ENCODE measurements at places on chromosomes 12 and 14.

DNA sequence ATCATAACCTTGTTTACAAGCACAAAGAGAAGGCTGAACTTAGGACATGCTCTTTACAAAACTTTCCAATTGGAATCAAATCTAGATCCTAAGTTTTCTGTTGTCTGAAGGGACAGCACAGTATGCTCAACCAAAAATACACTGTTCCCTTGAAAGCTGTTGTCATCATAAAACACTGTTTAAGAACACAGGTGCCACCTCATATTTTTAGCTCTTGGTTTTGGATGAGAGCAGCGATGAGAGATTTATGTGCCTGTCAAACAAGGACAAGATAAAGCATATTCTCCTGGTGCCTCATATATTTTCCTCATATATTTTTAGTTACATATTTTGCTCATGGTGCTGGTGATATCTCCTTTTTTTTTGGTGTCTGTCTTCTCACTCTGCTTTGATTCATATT is 788.4 kb downstream of the AACS start:
- no peak for DNase-seq

DNA sequence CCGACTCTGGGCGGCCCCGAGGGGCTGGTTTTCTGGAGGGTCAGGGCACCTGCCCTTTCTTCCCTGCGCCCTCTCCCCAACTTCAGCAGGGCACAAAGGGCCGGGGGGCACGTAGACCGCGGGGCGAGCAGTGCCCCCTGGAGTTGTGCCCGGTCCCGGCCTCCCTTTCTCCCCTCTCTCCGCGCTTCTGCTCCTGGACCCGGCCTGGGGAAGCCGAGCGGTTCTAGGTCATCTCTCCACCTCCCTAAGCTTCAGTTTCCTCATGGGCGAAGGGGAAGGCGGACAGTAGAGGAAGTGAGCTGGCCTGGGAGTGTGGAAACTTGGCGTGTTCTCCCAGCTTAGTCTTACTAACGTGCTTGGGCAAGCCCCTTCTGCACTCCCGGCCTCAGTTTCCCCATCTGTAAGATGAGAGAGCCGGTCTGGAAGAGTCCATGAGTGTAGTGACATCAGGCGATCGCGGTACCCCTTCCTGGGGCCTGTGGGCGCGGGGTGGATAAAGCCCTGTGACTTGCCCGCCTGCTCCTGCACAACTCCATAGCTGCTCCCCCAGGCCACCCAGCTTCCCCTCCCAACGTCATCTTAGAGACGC is 158.6 kb upstream of the PARP11 start:
- DNase-seq, result peak; percentile 37

DNA sequence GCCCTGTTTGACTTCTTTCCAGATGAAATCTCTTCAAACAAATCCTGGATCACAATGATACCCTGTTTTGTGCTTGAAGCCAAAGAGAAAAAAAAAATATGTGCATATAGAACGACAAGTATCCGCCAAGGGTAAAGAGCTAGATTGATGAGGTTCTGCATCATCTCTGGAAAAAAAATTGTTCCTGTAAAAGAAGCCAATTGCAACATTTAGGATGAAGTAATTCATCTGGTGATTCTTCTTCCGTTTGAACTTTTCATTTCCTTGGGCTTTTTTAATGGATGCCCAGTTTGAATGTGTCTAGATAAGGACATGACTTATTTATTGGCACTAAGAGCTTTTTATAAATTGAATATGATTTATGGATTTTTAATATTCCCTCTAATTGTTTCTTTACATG is 38.1 kb upstream of the NPAS3 start:
- no peak for DNase-seq

- no peak for DNase-seq
Measured at GRCh38 chr12:86683568-86684304, 427.5 kb upstream of the MGAT4C start.

DNA sequence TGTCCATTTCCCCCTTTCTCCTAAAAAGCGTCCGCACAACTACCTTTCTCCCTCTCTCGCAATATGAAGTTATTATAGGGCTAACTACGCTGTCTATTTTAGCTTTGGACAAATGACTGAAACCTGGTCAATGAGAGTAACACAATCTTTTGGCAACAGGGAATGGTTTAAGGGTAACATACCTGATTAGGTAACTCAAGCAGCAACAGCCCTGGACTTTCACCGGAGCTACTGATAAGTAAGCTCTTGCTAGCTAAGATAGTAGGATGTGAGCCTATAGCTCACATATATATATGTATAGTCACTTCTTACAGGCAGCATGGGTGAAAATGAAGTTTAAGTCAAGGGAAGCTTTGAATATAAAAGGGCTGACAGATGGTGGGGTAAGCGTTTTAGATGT is 313.0 kb downstream of the CEP128 start:
- DNase-seq, result no peak

DNA sequence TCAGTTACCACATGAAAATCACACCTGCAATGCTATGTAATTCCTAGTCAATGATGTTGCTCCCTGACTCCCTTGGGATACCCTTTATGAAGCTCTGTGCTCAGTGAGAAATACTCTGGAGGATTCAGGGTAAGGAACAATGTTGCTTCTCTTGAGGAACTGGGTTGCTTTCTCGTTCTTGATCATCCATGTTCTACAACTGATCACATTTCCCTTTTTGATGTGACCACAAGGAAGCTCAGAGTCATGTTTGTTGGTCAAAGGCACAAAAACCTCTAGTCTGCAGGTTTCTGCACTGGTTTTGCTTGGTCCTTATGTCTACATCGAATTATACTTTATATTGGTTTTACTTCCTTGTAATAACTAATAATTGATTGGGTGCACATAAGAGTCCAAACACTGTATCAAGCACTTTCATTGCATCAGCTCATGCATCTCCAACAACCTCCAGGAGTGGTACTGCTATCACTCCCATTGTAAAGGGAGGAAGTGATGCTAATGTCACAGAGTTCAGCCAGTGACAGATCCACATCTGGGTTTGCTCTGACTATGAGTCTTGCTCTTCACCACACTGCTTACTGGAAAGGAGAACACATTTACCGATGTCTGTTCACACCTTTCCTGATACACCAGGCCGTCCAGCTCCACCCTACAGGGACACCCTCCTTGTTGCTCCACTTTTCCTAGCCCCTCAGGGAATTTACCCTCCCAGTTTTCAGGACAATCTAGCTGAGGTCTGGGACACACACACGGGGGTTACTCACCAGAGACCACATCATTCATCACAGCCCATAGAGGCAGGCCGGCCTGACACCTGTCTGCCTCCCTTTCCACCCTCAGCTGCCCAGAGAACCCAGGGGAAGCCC is 41.0 kb downstream of the CMKLR1 start:
- DNase-seq, result no peak

DNA sequence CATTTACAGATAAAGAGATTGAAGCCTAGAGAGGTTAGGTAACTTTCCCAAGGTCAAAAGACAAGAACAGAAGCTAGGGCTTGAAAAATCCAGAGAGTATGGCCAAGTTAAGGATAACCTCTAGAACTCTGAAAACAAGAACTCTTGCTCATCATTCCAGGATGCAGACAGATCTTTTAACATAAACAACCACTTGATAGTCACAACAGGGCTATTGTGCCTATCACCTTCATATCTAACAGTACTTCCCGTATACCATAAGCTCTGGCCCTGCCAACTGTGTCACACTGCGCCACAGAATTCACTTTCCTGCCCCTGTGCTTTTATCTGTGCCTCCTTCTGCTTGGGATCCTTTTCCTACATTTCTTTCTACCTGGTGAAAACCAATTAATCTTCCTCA is 18.2 kb downstream of the ERP29 start:
- no peak for DNase-seq

- DNase-seq, result no peak
Measured at GRCh38 chr14:55349565-55349964, 62.1 kb downstream of the ATG14 start.

- DNase-seq, result no peak
Measured at GRCh38 chr12:120479458-120479857, 9.9 kb upstream of the SRSF9 start.

- peak; percentile 64 for DNase-seq
Measured at GRCh38 chr12:50050410-50051098, 6.8 kb upstream of the ASIC1 start.

GRCh38 chr12:28683366-28683765 is 465.7 kb upstream of the FAR2 start:
- peak; percentile 46 for DNase-seq

DNA sequence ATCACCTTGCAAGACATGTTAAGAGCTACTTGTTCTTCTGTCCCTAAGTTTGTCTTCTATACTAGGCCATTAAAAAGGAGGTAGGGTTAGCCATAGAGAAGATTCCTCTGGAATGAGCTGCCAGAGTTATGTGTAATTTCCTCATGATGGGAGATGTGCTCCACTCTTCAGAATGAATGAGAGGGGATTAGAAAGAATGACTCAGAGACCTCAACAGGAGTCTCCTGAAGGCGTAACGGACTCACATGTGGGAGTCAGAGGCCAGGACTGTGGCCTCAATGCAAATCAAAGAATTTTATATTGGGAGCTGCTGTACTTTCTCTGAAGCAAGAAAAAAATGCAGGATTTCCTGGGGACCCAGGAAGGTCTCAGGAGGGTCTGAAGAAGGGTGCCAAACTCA is 87.8 kb upstream of the ATXN7L3B start:
- DNase-seq, result peak; percentile 15

- DNase-seq, result no peak
Measured at GRCh38 chr14:24674204-24674970, 40.4 kb upstream of the GZMB start.

GRCh38 chr14:51006781-51007211 is 62.5 kb upstream of the PYGL start:
- DNase-seq, result peak; percentile 90

DNA sequence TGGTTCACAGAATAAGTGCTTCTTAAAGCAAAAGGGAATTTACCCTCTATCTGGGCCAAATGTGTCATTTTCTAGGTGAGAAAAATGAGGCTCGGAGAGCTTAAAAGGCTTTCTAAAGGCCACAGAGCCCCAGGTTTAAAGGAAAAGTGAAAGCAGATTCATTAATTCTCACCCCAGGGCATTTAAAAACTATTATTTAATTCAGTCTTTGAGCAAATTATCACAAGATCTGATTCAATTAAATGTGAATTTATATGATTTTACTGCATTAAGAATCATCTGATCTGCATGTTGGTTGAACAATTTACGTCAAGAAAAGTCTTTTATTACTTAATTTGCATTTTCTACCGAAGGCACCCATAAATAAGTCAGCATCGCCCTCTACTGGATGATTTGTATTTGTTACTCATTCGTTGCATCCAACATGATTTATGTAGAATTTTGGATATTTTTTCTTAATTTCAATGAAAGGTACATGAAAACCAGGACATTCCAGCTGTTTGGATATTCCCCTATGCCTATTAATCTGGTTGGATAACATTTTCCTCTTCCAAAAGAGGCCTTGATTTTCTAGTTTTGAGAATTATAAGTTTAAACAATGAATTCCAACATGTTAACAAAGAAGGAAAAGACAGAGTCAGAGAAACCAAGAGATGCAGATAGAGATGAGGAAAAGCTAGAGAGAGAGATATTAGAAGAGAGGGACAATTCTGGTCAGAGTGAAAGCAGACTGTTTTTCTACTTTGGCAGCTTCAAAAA is 19.1 kb upstream of the DHRS7 start:
- peak; percentile 71 for DNase-seq

GRCh38 chr12:86550218-86551145 is 294.3 kb upstream of the MGAT4C start:
- no peak for DNase-seq

- DNase-seq, result no peak
Measured at GRCh38 chr14:66015071-66015780, 470.9 kb upstream of the CCDC196 start.

- no peak for DNase-seq
Measured at GRCh38 chr12:92147491-92147890, 1.8 kb upstream of the BTG1 start.

DNA sequence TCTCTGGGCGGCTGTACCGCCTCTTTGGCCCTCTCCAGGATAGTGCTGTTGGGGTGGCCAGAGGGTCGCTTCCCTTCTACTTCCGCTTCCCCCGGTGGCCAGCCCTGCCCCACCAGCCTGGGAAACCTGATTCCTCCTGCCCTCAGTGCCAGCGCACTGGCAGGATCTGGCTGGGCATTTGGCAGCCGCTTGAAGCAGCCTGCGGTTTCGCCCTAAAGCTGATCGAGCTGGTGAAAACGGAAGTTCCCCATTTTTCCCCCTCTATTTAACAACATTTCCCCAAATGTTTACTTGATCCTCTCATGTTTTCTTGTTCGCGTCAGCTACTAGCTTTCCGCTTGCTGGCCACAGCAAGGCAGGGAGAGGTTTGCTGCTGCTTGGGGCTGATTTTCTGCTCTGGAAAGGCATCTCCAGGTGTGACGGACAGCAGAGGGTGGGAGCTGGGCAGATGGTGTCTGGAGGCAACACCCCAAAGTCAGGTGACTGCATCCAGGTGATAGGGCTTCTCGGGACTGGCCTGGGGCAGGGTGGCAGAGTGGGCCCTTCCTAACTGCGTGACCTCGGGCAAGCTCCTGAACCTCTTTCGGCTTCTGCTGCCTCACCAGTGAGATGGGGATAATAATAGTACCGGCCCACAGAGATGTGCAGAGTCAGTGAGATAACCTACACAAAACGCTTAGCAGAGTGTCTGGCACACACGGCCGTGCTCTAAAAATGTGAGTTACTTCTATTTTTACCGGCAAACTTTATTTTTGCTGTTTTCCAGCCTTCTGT is 53.1 kb downstream of the TSPAN9 start:
- DNase-seq, result no peak

- DNase-seq, result no peak
Measured at GRCh38 chr14:61328626-61329262, 7.4 kb downstream of the PRKCH start.

DNA sequence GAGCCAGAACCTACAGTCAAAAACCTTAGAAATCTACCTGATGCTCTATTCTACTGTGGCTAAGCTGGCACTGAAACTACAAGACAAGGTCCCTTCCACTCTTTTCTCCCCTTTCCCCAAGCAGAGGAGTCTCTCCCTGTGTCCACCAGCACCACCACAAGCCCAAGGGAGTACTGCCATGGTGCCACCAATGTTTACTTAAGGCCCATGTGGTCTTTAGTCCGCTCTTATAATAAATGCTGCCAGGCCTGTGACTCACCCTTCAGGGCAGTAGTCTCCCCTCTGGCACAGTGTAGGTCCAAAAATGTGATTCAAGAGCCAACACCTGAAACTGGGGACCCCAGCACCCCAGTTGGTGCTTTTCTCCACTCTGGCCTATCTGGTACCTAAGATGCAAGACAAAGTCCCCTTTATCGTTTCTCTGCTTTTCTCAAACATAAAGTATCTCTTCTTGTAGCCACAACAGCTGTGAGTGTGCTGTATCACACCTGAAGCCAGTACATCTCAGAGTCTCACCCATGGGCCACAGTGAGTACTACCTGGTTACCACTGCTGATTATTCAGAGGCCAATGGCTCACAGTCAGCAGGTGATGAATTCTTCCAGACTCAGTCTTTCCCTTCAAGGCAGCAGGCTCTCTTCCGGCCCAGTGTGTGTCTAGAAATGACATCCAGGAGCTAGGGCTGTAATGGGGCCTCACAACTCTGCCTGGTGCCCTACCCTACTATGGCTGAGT is 29.3 kb downstream of the SLC38A2 start:
- DNase-seq, result no peak
